ENCODE measurements at places on chromosomes 7 and 10.

DNA sequence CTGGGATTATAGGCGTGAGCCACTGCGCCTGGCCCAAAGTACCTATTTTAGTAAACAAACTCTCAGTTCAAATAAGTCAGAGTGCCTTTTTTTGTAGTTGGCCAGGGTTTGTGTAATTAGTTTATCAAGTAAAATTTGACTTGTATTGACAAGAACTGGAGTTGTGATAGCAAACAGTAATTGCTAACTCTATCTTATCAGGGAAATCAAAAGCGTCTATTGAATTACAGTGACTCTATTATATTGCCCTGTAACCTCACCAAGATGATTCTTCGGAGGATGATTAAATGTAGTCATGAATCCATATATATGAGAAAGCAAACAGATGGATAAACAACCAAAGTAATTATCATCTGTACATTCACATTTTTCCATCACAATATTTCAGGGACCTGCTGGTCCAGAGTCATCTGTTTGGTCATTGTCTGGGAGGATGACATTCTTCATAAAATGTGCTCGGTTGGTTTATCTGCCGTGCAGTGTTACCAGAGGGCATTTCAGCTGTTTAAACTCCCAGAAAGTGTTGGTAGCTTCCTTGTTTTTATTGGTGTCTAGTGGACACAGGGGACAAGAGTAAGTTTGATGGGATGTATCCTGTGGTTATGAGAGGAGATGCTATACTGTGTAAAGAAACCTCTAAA is 35.6 kb downstream of the DOCK1 start:
- DNase-seq = no peak

GRCh38 chr10:2300231-2300630 is 562.9 kb upstream of the ADARB2 start:
- DNase-seq = no peak

GRCh38 chr7:22555476-22555875 is 55.5 kb upstream of the STEAP1B start:
- DNase-seq = no peak

- DNase-seq = no peak
These were observed 402.3 kb upstream of the PCDH15 start for GRCh38 chr10:55203319-55203718.
